ENCODE measurements at places on chromosomes 7 and 10.

- DNase-seq: no peak
These were observed 483.0 kb downstream of the MAGI2 start for GRCh38 chr7:78970440-78970916.

- DNase-seq: no peak
These were observed 88.9 kb downstream of the PRR15 start for GRCh38 chr7:29652556-29652955.

GRCh38 chr7:157273208-157274093 is 63.4 kb upstream of the DNAJB6 start:
- DNase-seq: peak; percentile 60

- DNase-seq: no peak
These were observed 3.3 kb downstream of the CASD1 start for GRCh38 chr7:94512735-94513564.

DNA sequence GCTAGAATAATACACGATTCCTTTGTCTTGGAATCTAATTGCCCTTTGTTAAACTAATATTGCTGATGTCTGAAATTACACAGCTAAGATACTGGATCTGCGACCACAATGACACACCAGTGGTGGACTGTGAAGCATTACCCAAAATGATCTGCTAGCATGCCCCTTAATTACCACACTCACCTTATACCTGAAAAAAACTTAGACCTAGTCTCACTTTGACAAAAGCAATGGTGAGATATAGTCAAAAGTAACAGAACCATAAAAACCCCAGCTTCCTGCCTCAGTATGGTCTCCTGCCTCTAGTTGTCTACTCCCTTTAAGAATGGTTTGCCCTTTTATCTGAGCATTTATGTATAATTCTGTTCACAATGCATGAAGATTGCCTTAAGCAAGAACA is 20.8 kb upstream of the ERVW-1 start:
- no peak for DNase-seq

DNA sequence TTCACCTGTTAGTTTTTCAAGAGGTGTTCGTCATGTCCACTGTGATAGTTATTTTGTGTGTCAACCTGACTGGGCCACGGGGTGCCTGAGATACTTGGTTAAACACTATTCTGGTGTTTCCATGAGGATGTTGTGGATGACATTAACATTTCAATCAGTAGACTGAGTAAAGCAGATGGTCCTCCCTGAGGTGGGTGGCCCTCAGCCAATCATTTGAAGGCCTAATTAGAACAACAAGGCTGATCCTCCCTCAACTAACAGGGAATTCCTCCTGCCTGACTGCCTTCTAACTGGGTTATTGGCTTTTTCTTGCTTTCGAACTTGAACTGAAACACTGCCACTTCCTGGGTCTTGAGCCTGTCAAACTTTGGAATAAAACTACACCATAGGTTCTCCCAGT is 75.8 kb downstream of the ENO4 start:
- no peak for DNase-seq

DNA sequence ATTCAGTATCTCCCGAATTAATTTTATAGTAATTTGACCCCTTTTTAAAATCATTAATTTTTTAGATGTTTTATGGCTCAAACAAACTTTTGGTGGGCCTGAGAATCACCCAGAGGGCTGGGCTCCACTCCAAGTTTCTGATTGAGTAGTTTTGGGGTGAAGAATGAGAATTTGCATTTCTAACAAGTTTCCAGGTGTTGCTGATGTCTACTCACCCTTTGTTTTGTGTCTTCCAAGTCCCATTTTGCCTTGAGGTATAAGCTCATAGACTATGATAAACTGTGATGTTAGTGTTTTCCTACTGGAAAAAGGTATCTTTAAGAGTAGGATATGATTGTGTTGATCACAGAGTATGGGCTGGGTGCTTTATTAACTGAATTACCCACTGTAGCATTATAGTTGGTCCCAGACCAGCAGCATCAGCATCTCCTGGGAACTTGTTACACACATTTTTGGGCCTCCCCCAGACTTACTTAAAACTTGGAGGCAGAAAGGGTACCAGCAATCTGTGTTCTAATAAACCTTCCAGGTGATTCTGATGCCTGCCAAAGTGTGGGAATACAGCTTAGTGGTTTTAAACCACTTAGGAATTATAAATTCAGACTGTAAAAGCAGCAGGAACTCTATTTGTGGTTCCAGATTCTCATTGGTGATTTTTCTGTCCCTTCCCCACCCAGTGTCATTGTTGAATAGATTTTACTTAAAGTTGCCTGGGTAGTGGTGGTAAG is 19.1 kb downstream of the ZNRF2 start:
- no peak for DNase-seq

GRCh38 chr10:51386248-51386885 is 312.1 kb downstream of the PRKG1 start:
- DNase-seq: no peak

DNA sequence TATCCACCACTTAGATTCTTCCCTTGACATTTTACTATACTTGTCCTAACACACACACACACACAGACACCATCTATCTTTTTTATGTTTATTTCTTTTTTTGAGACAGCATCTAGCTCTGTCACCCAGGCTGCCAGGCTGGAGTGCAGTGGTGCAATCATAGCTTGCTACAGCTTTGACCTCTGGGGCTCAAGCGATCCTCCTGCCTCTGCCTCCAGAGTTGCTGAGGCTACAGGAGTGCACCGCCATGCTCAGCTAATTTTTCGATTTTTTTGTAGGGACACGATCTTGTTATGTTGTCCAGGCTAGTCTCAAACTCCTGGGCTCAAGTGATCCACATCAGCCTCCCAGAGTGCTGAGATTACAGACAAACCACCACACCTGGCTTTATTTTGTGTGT is 16.7 kb downstream of the WIPI2 start:
- no peak for DNase-seq

GRCh38 chr7:47730142-47730541 is 148.2 kb upstream of the TNS3 start:
- DNase-seq: no peak

- DNase-seq: no peak
These were observed 203.9 kb downstream of the DNAJB6 start for GRCh38 chr7:157540606-157541294.

DNA sequence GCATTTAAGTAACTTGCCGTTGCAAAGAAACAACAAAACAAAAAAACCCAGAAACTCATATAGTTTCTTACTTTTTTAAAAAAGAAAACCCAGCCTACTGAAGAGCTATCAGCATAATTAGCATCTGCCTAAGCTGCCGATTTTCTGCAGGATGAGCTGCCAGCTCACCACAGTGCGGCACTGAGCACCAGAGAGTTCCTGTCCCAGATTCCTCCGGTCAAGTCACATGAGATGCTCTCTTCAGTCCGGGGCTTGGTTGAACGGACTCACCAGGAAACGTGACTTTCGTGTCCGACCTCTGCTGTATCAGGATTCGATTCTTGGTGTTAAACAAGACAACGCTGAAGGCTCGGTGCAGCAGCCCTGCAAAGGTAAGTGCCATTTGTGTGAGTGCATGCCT is 3.2 kb downstream of the IDI2 start:
- DNase-seq: no peak

DNA sequence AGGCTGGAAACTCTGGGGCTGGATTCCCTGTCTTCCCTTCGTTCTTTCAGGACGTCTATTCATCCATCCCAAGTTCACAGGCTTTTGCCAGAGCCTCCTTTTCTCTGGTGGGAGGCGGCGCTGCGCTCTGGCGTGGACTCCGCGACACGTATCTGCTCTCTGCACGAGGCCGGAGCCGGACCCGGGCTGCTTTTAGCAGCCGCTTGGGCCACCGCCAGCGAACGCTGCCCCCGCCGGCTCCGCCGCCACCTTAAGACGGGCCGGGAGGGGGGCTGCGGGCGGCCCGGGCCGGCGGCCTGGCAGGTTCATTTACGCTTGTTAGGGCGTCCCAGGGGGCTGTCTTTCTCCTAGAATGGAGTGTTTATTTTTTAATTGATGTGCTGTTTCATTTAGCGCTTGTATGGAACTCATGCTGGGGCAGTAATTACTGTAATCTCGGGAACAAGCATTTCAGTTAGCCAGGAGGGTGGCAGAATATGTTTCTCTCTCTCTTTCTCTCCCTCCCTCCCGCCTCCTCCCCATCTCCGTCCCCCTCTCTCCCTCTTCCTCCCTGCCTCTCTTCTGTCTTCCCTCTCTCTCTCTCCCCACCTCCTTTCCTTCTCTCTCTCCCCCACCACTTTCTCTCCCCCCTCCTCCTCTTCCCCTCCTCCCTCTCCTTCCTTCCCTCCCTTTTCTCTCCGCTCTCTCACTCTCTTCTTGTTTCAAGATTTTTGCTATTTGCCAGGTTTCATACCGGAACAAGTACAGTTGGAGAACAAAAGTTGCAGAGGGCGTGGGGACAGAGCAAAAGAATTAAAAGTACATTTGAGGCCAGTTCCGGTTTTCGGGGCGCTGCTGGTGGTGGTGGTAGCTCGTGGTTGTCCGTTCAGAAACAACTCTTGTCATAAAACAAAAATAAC is 1.3 kb upstream of the FZD8 start:
- no peak for DNase-seq

GRCh38 chr7:108376206-108376605 is 80.0 kb downstream of the NRCAM start:
- DNase-seq: no peak

- no peak for DNase-seq
These were observed 55.0 kb downstream of the TRIM24 start for GRCh38 chr7:138515001-138515528.

GRCh38 chr10:11154849-11155498 is 137.3 kb downstream of the CELF2 start:
- no peak for DNase-seq

DNA sequence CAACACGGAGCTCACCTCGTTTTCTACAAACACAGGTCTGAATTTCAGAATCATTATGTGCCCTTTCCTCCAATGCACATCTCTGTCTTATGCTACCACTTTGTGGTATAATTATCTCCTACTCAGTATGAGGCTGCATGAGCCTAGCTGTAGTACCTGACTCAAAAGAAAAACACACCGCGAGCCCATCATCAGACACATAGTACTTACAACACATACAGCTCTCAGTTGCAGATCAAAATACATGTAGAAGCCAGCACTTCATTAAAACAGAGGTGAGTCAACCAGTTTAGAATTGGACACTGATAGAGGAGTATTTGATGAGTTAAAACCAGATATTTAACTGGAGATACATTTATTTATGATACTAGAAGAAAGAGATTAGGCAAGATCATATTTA is 1.4 kb upstream of the RTKN2 start:
- no peak for DNase-seq

DNA sequence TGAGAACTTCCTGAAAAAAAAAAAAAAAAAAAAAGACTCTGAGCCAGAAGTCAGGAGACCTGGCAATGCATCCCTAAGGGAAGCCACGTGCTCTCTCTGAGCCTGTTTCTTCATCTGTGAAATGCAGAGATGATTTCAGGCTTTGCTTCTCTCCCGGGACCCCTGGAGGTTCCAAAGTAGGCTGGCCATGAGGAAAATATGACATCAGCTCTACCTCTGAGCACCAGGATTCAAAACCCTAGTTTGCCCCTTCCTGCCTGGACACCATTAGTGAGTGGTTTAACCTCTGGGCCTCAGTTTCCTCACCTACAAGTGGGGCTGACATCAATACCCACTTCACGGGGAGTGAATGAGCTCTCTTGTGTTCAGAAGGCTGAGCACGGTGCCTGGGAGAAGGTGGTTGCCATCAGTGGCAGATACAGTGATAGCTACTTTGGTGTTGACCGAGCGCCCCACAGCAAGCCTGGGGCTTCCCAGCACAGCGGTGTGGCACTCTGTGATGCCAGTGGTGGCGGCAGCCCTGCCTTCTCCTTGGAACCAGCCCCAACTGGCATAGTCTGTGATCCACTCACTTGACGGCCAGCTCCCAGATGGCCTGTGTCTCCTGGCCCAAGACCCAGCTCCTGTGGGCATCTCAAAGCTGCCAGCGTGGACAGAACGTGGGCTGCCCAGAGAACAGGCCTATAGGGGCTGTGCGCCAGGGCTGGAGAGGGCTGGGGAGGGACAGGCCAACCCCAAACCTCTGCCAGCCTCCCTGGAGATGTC is 153.1 kb upstream of the UNC5B start:
- no peak for DNase-seq

DNA sequence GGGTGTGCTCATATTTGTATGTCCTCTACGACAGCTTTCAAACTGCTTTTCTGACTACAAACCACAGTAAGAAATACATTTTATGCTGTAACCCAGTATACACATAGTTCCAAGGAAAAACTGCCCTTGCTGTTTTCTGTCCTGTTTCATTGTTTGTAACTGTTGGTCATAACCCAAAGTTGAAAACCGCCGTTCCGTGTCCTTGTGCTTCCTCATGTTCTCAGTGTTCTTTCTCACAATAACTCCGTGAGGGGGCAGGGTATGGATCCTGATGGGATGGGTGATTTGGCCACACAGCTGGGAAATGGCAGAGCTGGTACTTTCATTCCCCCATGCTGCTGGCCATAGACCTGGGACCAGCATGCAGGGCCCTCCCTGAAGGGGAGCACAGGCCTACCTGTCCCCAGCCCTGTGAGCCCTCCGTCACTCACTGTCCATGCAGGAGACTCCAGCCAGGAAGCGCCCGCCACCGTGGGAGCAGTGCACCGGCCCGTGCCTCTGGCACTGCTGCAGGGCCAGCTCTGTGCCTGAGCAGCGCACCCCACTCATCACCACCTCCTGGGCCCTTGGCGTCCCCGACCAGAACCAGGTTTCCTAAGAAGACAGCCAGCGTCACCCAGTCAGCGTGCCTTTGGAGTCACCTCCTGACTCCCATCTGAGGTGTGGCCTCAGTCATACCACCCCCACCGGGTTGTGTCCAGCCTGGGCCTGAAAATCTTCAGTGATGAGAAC is 12.7 kb downstream of the LOXL4 start:
- no peak for DNase-seq

DNA sequence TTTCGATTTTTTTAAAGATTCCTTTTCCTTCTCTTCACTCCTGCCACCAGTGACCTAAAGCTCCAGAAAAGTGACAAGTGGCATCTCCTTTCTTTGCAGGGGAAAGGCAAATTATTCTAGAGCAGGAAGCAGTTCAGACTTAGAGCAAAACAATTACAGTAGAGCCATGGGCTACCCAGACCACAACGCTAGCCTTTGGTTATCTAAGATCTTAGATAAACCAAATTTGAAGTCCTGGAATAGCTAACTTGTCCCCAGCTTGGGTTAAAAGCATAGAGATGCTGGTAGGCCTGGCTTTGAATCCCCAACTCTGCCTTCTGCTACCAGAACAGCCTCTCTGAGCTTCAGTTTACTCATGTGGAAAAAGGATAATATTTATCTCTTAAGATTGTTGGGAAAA is 38.4 kb downstream of the LGI1 start:
- DNase-seq: no peak

DNA sequence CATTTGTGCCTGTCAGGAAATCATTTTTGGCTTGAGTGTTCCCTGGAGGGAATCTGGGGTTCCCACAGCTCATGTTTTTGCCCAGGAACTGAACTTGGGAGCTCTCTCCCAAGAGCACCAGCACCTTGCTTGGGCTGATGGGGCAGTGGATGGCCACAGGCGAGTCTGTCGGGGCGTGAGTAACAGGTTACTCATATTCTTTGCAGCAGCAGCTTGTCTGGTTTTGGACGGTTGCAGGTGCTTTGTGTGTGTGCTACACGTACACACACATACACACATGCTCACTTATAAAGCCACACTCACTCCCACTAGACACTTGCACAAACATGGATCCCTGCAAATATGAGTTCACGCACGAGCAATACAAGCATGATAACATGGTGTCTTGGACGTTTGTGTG is 2.9 kb upstream of the PALD1 start:
- no peak for DNase-seq

GRCh38 chr10:63454631-63455030 is 11.1 kb downstream of the JMJD1C start:
- no peak for DNase-seq
